ENCODE measurements at places on chromosomes 6 and 20.

DNA sequence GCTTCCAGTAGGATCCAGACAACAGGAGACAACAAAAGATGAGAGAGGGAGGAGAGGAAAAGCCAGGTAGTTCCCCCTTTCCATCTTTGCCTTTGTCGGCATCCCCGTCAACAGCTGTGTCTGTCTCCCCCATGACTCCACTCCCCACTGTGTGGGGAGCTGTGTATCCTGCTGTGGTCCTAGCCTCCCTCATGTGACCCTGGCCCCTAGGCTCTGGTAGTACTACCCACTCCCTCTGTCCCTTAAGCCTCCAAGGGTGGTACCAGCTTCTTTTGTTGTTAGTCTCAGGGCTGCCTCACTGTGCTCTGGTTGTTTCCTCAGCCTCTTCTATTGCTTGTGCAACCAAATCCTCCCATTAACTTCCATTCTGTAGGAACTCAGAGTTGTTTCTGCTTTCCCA, 28.7 kb downstream of the ANKEF1 start:
- no peak for DNase-seq

DNA sequence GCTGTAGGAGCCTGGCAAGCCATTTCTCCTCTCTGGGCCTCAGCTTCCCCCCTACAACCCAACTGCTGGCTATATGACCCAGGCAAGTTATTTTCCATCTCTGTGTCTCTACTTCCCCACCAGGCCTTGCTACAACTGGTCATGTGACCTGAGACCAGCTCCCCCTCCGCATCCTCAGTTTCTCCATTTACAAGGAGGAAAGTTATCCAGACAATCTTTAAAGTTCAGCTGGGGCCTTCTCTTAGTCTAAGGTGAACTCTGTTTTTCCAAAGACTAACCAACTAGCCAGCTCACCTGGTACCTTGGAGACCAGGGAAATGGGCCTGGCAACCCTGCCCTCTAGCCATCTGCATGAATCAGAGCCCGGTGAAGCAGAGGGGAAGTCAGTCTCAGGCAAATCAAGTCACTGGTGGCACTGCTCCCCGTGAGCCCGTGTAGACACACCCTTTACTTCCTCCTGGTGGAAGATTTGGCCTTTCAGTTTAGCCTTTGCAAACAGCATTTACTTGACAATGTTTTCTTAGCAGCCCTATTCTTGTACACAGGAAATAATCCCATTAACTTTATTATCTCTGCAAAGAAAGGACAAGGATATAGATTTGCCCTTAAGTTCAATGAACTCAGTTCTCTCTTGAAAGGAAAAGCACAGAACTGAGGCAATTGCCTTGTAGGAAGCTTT, 157.7 kb downstream of the VEGFA start:
- peak; percentile 2 for DNase-seq

GRCh38 chr6:130019326-130020072, 1.1 kb downstream of the L3MBTL3 start:
- DNase-seq = peak; percentile 45

- no peak for DNase-seq
Measured at GRCh38 chr6:136514591-136514990, 35.6 kb downstream of the MAP7 start.
